ENCODE measurements at places on chromosomes 2 and 18. TPM values are rescaled to one million over a fixed set of nuclear protein-coding genes. Genes with fewer than 3 reads are reported as not detected.

Gene ZSWIM2
- total RNA-seq, result not detected

Gene MROH2A
- total RNA-seq, result not detected

DNA sequence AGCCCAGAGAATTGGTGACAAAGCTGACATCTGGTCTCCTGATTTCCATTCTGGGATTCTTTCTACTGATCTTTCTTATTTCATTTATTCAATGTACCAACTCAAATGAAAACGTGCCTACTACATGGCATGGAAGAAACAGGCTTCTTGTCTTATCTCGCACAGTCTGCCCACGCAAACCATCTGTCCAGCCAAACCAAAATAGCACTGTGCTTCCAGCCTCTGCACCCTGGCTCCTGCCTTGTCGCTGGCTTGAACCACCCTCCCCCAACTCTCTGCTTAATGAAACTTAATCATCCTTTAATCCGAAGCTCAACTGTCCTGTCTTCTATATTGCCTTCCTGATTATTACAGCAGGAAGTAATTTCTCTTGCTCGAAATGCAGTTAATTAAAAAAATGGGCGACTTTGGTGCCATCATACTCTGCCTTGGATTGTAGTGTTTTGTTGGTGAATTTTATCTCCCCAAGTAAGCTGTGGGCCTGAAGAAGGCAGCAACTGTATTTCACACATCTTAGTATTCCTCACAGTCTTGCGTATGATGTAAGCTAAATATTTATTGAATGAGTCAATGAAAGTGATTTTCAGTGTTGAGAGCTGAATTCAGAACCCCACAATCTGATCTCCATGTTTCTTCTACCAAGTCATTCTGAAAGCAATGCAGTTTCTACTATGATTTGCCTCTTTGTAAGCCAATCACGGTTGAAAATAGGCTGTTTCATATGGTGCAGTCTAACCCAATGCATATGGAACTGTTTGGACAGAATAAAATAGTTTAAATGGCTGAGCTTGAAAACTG is 190.8 kb downstream of the TMEM247 start:
- DNase-seq, result no peak

GRCh38 chr18:24930478-24930877 is 421.5 kb downstream of the ZNF521 start:
- no peak for DNase-seq

DNA sequence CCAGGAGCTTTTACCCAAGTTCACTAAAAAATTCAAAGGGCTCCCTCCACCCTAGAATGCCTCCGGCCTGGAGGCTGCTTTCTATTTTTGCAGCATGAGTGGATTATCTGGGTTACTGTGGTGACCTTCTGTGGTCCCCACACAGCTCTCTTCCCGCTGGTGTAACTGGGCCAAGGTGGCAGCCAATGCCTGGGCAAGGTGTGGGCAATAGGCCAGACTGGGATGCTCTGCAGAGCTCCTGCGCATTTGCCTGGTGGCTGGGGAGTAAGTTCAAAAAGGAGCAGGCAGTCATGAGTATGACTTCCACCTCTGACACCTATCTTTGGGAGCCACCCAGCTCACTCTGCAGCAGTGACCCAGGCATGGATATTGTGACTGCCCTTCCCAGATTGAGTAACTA is 130.5 kb upstream of the SPRED2 start:
- no peak for DNase-seq

GRCh38 chr18:58241026-58241679 is 197.1 kb downstream of the NEDD4L start:
- no peak for DNase-seq
